ENCODE measurements at places on chromosomes 16 and 17.

- DNase-seq: no peak
Measured at GRCh38 chr16:9260666-9261065, 169.2 kb downstream of the HAPSTR1 start.

- peak; percentile 39 for DNase-seq
Measured at GRCh38 chr17:35373984-35374765, 754 bp upstream of the SLFN11 start.

- DNase-seq: no peak
Measured at GRCh38 chr16:85124636-85125346, 12.5 kb upstream of the CIBAR2 start.

GRCh38 chr16:549544-550263 lies 10.5 kb upstream of the PRR35 start:
- DNase-seq: no peak

- no peak for DNase-seq
Measured at GRCh38 chr17:7403727-7403976, 245 bp downstream of the TMEM256 start.

DNA sequence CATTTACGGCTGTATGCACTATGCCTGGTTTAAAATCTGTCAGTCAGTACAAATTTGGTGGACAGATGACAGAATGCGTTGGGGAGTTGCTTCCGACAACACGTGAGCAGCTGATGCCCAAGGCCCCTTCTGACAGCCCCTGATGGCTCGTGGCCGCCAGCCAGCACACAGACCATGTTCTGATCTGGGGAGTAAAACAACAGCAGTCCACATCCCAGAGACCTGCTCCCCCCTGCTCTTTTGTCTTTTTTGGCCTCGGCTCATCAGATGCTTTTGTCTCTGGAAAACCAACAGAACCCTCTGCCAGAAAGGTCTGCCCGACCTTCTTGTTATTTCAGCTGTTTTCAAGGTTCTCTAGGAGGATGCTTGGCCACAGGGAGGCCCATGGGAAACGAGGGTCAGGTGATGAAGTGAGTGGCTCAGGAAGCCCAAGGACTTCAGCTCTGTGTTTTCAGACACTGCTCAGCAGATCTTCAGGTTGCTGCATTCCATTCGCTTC lies 10.8 kb downstream of the ARSG start:
- no peak for DNase-seq
